ENCODE measurements at places on chromosomes 5 and 9. TPM values are rescaled to one million over a fixed set of nuclear protein-coding genes. Genes with fewer than 3 reads are reported as not detected.

DNA sequence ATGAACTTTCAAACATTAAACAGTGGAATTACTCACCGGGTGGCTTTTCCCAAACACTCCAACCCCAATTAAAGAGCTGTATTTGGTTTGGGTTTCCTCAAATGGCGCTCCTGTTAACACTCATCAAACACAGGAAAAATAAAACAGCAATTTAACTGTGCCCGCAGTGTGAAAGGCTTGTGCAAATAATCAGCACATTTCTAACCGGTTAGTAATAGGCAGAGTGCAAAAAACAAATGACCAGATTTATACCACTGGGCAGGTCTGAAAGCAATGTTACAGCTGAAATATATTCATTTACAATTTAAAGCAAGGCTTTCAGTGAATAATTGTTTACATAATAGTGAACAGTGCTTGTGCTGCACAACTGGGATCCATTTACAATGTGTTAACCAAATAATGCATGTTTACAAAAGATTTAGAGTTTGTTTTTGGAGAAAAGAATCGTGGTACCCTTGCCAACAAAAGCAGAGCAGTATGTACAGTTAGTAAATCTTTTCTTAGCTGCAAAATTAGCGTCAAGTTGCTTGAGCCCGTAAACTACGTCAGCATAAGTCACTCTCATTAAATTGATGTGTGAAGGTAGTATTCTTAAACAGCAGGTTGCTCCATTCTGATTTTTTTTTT lies 662.9 kb upstream of the ZNF608 start:
- no peaks in the 10 kb centered on the region for H3K27me3 ChIP-seq
- peaks cover 31% of the 10 kb centered on the region for H3K4me1 ChIP-seq
- DNase-seq = no peak
- H3K27ac ChIP-seq = peak overlapping the region; percentile 48

MARCHF6 gene
- total RNA-seq = 194 TPM

- no peak for DNase-seq
- no peak overlapping the region for H3K27ac ChIP-seq
- H3K27me3 ChIP-seq = no peaks in the 10 kb centered on the region
- no peak overlapping the region for H3K4me3 ChIP-seq
- H3K36me3 ChIP-seq = peaks cover 12% of the 10 kb centered on the region
- H3K4me1 ChIP-seq = peaks cover 3% of the 10 kb centered on the region
These were observed 125.5 kb downstream of the MVB12B start for GRCh38 chr9:126452106-126452505.

DNA sequence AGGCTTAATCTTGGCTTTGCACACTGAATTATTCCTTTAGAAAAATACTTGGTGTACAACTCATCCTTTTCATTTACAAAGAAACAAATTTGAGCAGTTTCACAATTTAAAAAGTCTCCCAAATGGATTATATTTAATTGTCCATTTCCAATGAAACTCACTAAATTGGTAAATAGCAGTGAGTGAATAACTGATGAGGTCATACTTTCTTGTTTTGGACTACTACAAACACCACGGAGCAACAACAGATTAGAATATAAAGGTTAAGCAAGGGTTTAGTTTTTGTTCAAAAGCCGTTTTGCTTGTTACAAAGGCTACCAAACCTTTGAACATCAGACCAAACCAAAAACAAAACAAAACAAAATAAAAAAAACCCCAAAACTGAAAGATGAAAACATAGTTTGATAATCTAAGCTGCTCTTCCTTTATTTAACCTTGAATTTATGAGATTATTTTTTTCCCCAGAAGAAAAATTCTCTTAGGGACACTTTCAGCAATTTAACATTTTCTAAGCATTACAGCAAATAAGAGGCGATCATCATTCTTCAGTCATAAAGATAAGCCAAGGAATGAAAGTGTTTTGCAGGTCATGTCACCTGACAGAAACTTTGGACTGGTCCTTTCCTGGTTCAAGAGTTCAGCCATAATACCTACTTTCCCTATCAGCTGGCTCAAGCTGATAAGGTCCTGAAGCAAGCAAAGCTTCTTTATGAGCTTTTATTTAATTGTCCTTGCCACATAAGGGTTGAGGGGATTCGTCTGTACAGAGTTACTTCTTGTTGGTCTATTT lies 99.7 kb upstream of the CDKN2B start:
- no peaks in the 10 kb centered on the region for H3K36me3 ChIP-seq
- no peak overlapping the region for H3K27ac ChIP-seq
- DNase-seq = no peak

CFAP90 gene
- total RNA-seq = 0.26 TPM

NR2F1 gene
- 1.1 TPM for total RNA-seq

SLC34A1 gene
- total RNA-seq = not detected

CDH18 gene
- total RNA-seq = not detected

Data from heart right ventricle (tissue), 16 donors.